Stimulated activated CD8-positive, alpha-beta memory T cell treated with anti-CD3 and anti-CD28 coated beads, Interleukin-4, amount 100 ng/mL, for 48 hours (primary cell): ENCODE measurements at places on chromosomes 1 and 21.

GRCh38 chr1:44417351-44418021, 12.4 kb downstream of the RNF220 start:
- no peak for DNase-seq

DNA sequence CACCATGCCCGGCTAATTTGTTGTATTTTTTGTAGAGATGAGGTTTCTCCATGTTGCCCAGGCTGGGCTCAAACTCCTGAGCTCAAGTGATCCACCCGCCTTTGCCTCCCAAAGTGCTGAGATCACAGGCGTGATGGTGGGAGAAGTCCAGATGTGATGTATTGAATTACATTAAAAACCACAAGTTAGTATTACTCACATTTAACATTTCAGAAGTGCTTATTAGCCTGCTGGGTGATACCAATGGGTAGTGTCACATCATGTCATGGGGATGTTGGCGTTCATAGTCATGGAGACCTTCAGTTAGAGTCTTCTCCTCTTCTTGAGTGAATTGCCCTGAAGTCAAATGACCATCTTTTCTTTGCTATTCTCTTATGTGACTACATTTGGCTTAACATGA, 63.6 kb upstream of the VAMP3 start:
- DNase-seq = no peak

DNA sequence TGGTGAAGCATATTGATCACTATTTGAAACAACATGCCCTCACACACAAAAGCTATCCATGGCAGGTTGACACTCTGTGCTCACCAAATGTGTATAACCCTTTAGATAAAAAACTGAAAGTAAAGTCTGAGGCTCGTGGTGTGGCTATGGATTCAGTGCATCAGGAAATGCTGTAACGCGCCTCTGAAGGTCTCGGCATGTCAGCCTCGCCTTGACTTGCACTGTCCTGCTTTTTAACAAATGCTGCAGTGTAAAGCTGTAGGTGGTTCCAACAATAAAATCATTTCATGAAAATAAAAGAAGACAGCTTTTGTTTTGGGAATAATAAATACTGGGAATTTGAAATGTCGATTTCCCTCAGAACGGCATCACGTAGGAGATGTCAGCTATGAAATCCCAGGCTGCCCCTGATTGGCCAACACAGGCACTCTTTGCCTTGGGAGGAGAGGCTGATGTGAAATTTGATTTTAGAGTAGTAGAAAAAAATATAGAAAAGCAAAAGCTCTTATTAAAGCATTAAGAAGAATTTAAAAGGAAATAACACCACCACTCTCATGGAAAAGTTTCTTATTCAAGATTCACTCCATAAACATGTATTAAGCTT, 168.2 kb downstream of the DSCAM start:
- no peak for DNase-seq

DNA sequence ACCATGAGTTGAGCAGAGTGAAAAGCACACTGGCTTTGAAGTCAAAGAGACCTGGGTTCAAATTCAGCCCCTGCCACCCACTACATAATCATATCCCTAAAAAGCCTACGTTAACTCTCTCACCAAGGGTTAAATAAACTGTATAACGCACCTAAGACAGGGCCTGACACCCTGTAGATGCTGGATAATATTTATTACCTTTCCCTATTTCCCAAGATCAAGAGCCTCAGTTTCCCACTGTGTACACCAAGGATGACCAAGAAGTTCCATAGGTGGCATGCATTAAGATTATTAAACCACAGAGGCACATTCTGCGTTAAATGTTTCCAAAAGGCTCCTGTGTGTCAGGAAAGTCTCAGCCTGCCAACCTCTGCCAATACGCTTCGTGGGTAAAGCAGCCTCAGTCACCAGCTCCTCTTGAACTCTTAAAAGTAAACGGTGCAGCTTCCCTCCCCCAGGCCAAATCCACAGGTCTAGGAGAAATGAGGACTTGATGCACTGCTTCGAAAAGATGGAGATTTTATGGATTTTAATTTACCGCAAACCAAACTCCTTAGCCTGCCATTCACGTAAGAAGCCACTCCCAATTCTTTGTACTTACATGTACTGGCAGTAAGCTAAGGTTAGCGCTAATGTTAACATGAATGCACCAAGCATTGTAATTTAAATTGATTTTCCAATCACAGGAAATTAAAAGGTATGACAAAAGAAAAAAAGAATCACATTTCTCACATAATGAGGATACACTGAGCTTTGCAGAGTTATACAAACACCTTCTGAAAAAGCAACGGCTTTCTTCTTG, 2.6 kb downstream of the USP24 start:
- no peak for DNase-seq

GRCh38 chr1:110235181-110235833, 25.2 kb downstream of the KCNC4 start:
- DNase-seq = no peak

- DNase-seq = no peak
Measured at GRCh38 chr1:234295626-234296025, 77.6 kb upstream of the COA6 start.

GRCh38 chr1:91011726-91012125, 10.1 kb downstream of the ZNF644 start:
- no peak for DNase-seq

DNA sequence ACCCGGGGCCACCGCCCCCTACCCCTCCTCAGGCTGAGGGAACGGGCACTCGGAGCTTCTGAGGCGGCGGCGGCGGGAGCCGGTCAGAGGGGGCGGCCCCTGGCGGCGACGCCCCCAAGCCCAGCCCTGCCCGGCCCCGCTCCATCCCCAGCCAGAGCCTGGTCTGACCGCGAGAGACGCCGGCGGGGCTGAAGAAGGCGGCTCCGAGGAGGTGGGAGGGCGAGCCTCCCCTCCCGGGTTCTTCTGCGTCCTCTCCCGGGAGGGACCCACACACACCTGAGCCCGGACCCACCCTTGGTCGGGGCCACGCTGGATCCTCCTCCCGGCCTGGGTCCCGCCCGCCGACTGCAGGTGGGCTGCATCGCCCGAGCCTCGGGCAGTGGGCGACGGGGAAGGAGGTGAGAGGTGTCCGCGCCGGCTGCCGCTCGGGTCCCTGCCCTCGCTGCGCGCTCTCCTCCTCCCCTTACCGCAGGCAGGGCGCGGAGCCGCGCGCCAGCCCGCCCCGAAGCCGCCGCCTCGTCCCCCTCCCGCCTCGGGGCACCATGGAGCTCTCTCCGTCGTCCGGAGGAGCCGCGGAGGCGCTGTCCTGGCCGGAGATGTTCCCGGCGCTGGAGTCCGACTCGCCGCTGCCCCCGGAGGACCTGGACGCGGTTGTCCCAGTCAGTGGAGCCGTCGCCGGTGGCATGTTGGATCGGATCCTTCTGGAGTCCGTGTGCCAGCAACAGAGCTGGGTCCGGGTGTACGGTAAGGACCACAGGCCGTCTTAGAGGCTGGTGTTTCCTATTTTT, at the start of gene RASAL2:
TSS of gene RASAL2 (plus strand) at position 154 of the 788 bp plus-strand sequence. CDS start at position 543, 389 bp downstream.
- peak; percentile 22 for DNase-seq

- no peak for DNase-seq
Measured at GRCh38 chr21:31772674-31773555, 41.0 kb upstream of the SCAF4 start.

GRCh38 chr1:100989306-100990077, 36.1 kb downstream of the DPH5 start:
- DNase-seq = no peak

DNA sequence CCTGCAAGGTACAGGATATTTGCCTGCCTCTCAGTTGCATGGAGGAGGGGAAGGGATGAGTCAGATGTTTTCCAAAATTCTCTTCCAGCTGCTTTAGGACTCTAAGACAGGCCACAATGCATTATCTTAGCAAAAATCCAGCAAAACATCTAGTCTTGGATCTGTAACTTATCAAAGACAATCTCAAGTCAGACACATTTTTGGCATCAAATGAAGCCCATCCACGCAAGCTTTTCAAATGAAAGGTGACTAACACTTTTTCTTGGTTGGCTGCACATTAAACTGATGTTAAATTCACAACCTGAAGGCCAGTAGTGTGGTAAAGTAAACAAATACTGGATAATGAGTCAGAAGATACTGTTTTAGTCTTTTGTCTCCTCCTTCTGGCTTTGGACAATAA, 21.3 kb downstream of the FAM78B start:
- DNase-seq = no peak

GRCh38 chr1:43214501-43215444, 42.6 kb downstream of the CFAP57 start:
- no peak for DNase-seq

DNA sequence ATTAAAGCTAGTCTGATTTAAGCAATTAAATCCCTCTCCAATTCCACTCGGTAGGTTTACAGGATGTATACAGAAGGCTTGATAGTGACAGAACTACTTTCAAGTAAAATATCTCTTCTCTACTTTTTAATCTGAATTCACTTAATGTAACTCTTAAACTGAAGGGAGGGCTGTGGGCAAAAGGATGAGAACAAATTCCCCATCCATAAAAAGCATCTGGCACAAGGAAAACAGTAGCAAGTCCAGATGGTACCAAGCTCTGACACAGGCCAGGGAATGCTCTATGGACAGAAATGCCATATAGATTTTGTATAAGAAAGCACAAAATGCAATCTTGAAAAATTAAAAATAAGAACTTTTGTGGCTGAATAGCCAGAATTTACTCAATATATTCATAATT, 53.1 kb upstream of the USH2A start:
- DNase-seq = no peak

DNA sequence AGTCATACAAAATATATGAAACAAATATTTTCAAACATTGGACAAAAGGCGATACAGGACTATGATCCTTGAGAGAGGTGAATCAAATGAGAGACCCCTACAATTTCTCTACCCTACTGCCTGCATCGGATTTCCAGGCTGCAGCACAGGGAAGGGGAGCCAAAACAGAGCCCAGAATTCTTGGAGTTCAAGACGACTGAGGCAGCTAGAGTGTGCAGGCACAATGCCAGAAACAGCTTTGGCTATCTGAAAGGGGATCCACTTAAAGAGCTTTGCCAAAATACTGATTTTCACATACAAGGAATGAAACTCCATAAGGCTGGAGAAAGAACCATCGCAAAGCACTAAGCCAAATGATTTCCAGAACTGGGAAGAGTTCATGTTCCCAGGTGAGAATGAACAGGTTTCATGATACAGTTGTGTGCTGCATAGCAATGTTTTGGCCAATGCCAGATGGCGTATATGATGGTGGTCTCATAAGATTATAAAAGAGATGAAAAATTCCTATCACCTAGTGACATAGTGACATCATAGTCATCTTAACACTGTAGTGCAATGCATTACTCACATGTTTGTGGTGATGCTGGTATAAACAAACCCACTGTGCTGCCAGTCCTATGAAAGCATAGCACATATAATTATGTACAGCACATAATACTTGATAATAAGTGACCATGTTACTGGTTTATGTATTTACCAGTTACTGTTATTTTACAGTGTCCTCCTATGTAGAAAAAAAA, 77.5 kb downstream of the KCND3 start:
- DNase-seq = no peak

GRCh38 chr1:236888903-236889302, 93.8 kb downstream of the MTR start:
- DNase-seq = no peak

- no peak for DNase-seq
Measured at GRCh38 chr1:172485626-172486025, 41.8 kb upstream of the PIGC start.

DNA sequence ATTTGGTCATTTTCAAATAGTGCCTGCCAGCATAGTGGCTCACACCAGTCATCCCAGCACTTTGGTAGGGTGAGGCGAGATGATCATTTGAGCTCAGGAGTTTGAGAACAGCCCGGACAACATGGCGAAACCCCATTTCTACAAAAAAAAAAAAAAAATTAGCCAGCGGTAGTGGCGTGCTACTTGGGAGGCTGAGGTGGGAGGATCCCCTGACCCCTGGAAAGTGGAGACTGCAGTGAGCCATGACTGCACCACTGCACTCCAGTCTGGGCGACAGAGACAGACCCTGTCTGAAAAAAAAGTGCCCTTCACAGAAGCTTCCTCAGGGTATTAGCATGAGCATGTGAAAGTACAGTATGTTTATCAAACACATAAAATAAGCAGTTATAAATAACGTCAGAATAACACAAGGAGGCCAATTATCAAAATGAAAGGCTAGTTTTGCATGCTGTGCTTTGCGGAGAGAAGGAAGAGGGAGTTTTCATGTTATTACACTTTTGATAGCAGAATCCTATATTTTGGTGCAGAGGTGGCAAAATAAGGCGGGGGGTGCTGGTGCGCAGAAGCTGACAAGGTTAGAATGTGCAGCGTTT, 781 bp upstream of the METTL13 start:
- DNase-seq = no peak

DNA sequence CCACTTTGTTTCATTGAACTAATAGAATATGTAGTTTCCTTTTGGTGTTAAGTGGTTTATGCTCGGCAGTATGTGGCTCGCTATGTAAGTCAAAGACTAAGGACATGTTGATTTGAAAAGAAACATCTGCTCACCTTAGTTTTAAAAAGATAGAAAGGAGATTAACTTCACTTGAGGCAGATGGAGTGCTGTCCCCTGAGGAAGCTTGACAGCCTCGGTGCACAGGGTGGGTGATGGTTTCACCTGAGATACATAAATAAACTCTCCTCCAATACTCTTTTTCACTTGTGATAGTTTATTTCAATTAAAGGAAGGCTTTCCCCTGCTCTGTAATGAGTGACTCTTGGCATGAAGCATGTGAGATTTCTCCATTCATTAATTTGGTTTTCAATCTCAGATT, 70.8 kb upstream of the FMN2 start:
- no peak for DNase-seq

DNA sequence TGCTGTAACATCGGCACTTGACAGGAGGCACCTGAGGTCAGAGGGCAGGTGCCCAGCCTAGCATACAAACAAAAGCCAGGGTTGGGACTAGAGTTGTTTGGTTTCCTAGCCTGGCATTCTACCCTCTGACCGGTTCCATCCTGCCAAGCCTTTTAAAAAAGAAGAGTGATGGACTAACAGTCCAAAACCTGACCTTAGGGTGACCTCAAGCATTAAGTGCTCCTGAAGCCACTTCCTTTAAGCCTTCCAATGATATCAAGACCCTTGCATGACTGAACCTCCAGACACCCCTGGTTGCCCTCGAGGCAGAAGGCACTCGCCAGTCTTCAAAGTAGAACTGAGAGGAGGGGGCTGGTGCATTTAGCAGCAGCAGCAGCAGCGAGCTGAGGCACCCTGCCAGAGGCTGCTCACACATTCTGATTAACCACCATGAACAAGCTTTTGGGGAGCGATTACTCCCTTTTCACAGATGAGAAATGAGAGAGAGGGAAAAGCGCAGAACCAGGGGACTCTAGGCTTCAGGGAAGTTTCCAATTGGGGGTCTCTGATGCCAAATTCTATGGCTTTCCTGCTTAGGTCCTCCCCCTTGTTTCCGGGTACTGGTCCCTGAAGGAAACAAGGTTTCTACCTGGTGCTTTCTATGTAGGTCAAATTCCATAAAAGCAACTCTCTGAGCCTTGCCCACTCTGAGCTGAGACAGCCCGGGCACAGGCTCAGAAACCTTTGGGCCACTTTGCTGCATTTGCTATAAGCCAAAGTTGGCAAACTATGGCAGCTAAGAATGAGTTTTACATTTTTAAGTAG, 9.2 kb downstream of the SLC2A1 start:
- no peak for DNase-seq

- DNase-seq = no peak
Measured at GRCh38 chr1:84842748-84843231, 50.2 kb downstream of the LPAR3 start.
